Activated naive CD4-positive, alpha-beta T cell treated with anti-CD3 and anti-CD28 coated beads, Interleukin-2, amount 50 U/mL, for 72 hours (primary cell): ENCODE measurements at places on chromosomes 1 and 21. TPM values are rescaled to one million over a fixed set of nuclear protein-coding genes. Genes with fewer than 3 reads are reported as not detected.

GRCh38 chr1:180230791-180231505 is 884 bp downstream of the LHX4 start:
- no peak for DNase-seq

Gene TTLL7
- 1.5 TPM for total RNA-seq

DNA sequence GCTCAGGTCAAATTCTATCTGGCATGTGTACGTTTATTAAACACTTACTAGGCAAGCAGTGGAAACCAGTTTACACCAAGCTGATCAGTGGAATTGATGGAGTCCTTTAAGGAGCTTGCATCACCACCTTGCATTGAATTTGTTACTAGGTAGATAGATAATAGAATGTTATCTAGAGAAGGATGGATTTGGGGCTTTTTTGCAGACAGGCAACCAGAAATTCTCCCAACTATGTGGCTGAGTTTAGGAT is 44.9 kb downstream of the HHAT start:
- peak; percentile 15 for DNase-seq

DNA sequence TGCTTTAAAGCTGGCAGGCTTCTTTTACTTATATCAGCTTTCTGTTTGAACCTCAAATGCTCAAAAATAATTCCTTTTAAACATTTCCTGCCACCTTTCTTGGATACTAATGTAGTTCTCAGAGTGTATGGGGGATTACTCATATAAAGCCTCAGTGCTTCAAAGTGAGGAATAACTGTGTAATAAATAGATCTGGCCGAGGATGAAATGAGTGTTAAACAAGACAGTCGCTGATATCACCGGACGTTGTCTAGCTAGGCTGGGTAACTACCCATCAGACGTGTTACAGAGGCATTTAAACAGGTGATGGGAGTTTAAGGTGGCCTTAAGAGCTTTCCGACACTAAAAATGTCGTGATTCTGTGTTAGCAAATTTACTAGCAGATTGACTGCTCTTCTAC is 53.1 kb downstream of the VANGL2 start:
- no peak for DNase-seq

- DNase-seq = no peak
Measured at GRCh38 chr1:192797891-192798290, 10.9 kb upstream of the RGS2 start.

Gene TRIM17
- 0.91 TPM for total RNA-seq

- no peak for DNase-seq
Measured at GRCh38 chr1:53739109-53739681, at the start of gene GLIS1. Gene GLIS1, minus strand, starts transcription at chr1:53739164. Its CDS starts 1,100 bp downstream, at chr1:53738064.

Gene LAPTM5
- total RNA-seq = 248 TPM

Gene PDZK1
- total RNA-seq = not detected

DNA sequence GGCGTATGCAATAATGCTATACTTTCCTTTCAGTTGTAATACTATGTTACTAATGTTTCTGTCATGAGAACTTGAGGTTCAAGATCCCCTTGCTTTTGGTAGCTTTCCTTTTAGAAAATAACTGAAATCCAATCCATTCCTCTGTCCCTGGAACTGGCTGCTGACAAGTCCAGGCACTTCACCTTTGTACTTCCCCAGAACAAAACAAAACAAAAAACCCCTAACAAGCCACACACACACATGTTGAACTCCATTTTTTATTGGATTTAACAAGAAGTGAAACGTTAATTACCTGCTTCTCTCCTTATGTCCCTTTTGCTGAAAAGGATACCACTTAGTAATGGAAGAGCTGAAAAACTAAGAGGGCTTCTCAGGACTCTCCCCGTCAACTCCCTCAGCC is 26.1 kb upstream of the SDC3 start:
- no peak for DNase-seq

Gene CELA2A
- total RNA-seq = not detected

DNA sequence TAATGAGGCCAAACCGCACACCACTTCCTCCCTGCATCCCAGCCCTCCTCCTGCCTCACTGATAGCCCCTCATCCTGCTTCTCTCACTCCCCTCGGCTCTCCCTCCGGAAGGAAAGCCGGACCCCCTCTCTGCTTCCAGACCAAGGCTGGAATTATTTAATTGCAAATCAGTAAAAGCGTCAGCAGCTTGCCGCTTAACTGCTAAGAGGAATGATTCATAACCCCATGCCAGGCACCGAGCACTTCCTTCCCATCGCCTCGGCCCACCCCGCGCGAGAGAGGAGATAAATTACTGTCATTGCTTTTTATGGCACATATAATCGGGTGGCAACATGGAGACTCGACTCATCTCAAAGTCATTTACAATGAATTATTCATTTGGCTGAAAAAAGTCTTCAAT is 77.3 kb downstream of the UBIAD1 start:
- no peak for DNase-seq

- no peak for DNase-seq
Measured at GRCh38 chr21:43361127-43361492, 65.8 kb downstream of the SIK1 start.

Gene LRRN2
- total RNA-seq = not detected

- DNase-seq = no peak
Measured at GRCh38 chr1:240395336-240395735, 216.6 kb downstream of the GREM2 start.

- no peak for DNase-seq
Measured at GRCh38 chr1:172184506-172185191, 235.8 kb upstream of the C1orf105 start.
